HCEC 1CT (cell line): ENCODE measurements at places on chromosomes 1 and 21.
A peak's percentile ranks its signal among the peaks of the same experiment; 100 is the strongest.

DNA sequence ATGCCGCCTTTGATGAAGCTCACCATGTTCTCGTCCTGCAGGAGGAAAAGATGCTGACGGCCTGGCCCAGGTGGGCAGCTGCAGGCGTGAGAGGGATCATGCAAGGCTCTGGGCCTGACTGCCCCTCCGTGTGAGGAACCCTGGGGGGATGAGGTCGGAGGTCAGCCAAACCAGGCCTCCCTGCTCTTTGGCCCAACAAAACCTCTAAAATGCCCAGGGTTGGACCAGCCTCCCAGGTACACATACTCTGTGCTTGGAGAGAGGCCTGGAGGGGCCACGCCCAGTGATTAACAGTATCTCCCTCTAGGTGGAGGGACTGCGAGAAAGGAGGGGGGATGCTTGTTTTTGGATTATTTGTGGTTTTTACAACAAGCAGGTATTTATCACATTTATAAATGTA is 21.1 kb downstream of the TTC39A start:
- DNase-seq = no peak

- peak; percentile 6 for DNase-seq
Observed at GRCh38 chr1:5933676-5934057, 58.6 kb downstream of the NPHP4 start.

- no peak for DNase-seq
Observed at GRCh38 chr1:45135316-45135715, 71.1 kb downstream of the ZSWIM5 start.

DNA sequence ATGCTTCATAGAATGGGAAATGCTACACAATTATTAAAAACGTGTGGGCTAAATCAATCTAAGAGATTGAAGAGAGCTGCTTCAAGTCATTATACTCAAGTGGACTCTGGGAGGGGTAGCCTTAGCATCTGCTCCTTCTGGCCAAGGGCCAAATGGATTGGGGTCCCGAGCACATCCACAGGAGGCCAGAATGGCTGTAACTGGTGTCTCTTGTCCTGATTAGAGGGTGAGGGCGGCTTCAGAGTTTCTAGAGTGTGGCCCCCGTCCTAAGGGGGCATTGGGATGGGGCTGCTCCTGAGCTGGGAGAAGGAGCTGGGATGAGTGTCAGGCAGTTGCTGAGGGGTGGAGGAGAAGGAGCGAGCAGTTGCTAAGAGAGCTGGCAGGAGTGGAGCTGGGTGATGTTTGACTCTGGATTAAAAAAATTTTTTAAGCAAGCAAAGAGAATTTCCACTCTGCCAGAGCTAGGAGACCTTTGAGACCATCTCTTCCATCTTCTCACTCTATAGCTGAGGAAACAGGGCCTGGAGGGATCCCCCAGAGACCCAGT is 71.3 kb upstream of the TLR5 start:
- no peak for DNase-seq

DNA sequence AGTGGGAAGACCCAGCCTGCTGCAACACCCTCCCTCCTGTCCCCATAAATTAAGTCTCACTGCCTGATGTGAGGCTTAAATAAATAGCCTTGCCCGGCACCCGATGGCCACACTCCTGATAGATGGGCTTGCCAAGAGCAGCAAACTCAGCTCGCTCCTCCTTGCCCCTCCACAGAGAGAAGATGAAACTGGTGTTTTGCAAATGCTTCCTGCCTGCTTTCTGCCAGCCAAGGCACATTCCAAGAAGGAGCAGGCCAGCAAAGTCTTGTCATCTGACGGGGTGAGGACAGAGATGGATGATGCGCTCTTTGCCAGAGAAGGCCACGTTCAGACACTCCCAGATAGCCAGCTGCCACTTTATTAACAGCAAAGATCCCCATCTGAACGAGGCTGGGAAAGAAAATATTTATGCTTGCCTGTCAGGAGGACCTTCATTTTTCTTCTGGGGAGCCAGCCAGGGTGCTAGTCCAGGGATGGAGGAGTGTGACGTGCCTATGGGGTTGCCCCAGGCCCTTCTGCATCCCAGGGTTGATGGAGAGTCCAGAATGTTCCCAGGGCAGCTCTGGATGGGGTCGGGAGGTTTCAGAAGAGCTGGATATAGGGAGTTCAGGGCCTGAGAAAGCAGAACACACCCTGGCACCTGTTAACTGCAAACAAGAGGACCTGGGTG is 265.4 kb downstream of the FOXD2 start:
- DNase-seq = no peak

- DNase-seq = peak; percentile 62
Observed at GRCh38 chr1:205335692-205336091, 14.1 kb upstream of the NUAK2 start.

DNA sequence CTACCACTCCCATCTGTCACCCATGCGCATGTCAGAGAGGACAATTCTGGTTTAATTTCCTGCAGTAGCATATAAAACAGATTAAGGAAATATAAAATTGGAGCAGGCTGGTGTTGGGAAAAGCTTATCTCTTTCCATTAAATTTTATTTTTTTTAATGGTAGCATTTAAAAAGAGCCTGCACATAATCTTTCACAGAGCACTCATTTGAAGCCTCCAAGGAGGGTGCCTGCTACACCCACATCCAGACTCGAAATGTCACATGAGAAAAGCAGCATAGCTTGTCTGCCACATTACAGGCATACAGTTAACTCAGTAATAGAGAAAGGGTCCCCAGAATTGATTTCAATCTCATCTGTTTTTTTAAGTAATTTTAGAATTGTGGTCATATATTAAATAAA is 599.0 kb downstream of the KIF26B start:
- DNase-seq = no peak

DNA sequence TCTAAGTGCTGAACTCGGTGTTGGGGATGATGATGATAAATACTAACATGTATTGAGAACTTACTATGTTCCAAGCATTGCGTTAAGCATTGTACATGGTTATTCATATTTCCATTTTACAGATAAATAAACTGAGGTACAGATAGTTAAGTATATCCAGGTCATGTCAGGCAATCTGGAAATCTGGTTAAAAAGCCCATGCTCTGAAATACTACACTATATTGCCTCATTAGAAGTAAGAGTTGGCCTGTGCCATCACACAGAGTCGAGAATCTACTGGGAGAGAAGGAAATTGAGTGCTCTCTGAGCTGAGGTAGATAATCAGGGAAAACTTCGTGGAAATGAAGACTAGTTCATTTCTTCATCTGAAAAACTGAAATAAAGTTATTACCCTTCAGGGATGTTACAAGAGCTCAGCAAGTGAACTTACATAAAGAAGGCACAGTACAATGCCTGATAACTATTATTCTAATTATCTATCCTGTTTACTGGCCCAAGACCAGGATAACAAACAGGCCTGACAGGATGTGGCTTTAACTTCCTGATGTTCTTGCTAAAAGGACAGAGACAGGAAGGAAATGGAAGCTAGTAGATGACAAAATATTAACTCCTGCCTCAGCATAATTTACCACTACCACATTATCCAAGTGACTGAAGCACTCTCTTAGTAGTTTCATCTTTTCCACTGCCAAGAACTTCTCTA is 85.6 kb downstream of the EPS15 start:
- DNase-seq = peak; percentile 41

DNA sequence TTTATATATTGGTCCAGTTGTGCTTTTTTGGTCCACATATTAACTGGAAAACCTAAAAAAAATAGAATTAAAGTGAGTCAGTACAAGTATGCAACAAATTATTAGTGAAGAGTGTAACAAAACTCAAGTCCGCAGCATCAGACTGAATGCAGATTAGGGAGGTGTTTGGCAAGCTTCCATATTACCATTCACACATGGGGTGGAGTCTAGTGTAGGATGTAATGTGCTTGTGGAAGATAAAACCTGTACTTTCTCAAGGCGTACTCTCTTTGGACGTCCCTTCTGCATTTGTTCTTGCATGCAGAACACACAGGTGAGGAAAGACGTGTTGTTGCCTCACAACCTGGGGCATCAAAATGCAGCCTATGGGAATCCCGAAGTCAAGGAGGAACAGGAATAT is 668.7 kb downstream of the MRPL39 start:
- DNase-seq = no peak

GRCh38 chr1:118928739-118929554 is 59.2 kb downstream of the TBX15 start:
- no peak for DNase-seq

- DNase-seq = no peak
Observed at GRCh38 chr21:17542371-17543011, 29.6 kb downstream of the CXADR start.

DNA sequence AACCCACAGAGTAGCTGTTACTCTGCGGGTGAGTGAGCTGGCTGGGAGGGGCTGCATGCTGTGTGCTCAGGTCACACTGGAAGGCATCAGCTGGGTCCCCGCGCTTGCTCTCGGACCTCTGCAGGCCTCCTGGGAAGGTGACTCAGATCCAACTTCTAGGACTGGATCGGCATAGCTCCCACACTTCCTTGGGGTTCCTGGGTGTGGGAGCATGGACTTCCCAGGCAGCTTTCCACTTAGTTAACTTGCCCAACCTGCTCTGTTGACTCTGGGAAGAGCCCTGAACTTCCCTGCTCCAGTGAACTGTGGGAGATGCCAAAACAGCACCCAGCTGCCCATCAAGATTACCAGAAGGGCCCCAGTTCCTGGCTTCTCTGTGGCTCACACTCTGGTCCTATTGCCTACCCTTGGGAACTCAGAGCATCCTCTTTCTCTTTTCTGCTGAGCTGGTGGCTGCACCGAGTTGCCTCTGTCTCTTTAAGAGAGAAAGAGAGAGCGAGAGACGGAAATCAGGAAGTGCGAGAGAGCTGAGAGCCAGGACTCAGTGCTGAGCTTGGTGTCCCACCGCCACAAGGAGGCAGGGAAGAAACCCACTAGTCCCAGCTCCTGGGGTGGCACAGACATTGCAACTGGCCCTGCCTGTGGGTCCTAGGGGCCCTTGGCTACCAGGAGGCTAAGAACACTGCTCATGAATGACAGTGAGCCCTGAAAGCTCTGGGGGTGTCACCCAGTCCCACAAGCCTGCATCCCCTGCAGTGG is at the start of gene IKBKE:
TSS of gene IKBKE (plus strand) at position 544 of the 759 bp plus-strand sequence. CDS start 2,752 bp downstream, outside the sequence.
- peak; percentile 80 for DNase-seq

GRCh38 chr1:193701759-193702158 is 515.3 kb upstream of the B3GALT2 start:
- no peak for DNase-seq
